Posterior vena cava (tissue), 2 donors: ENCODE measurements at places on chromosomes 7 and 10. TPM values are rescaled to one million over a fixed set of nuclear protein-coding genes. Genes with fewer than 3 reads are reported as not detected.

KEL gene
- 1.2 TPM for total RNA-seq

GPR26 gene
- total RNA-seq, result not detected

AQP1 gene
- 388 TPM for total RNA-seq

DNA sequence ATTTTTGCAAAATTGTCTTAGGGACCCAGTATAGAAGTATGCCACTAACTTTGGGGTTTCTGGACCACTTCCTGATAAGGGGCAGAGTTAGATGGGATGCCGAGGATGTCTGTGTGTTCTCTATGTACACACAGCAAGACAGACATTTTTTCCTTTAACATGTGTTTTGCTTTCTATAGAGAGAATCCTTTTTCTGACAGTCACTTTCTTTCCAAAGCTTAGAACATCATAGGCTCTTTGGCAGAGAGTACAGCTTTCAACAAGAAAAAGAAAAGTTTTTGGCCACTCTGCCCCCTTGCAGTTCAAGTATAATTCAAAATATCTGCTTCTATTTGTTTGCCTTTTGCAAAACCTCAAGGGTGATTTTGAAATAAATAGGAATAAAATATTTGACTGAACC, 44.1 kb downstream of the PAPSS2 start:
- DNase-seq, result no peak

DNA sequence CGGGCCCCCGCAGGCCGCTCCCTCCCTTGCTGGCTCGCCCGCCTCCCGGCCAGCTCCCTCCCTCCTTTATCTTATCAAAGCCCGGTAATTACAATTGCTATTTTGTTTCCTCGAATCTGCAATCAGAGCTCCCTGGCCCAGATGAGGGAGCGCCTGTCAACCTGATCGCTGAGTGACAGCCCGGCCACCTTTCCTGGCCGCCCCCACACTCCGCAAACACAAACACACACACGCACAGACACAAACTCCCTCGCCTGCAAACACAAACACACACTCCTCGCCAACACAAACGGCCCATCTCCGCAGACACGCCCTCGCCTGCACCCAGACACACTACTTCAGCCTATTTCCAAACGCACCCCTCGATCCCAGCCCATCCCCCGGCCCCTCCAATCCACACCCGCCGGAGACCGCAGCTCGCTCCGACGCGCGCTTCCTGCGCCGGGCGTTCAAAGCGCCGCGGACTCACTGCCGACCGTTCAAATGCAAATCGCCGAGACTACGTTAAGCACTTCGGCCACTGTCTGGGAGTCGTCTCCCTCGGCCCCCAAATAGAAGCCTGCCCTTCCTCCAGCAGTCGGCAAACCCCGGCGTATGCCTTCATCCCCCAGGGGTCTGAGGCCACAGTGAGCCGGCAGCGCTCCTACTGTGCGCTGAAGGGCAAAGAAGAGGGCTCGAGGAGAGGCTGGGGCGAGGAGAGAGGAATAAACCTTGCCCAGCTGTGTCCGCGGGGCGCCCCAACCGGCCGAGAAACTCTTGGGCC, 3.0 kb upstream of the FGF8 start:
- peak; percentile 83 for DNase-seq

DNA sequence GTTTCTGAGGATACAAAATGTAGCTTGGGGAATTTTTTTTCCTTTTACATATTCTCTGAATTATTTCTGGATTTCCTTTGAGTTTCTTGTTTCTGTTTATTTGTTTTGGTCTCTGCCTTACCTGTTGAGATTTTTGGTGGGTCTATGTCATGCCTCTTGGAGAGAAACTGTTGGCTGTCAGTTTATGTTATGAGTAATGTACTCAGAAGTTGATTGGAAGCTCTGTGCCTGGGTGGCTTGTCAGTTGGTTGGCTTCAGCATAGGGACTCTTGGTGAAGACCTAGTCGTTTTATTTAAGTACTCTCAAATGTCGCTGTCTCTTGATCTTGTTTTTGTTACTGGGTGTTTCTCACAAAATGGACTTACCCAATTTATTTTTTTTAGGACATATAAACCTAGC, 132.4 kb downstream of the CDK14 start:
- no peak for DNase-seq

DNA sequence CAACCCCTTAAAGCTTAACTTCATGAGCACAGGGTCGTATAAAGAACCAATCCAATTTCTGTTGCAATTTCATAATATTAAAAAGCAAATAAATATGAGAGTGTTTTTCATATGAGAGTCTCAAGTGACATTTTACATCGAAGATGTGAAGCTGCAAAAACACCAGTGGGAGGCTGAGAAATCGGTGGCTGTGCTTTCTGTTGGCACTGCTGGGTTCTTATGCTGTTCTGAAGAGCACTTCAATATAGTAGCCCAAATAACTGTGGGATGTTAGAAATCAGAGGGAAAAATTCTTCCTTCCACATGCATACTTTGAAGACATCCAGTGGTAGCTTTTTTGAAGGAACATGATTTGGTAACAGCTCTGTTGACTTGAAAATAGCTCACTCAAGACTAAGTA, 245.8 kb downstream of the ARHGAP21 start:
- no peak for DNase-seq
